CD4-positive, alpha-beta T cell (primary cell): ENCODE measurements at places on chromosomes 11 and 22.

- DNase-seq = no peak
Measured at GRCh38 chr11:114074546-114075343, 15.2 kb downstream of the ZBTB16 start.

DNA sequence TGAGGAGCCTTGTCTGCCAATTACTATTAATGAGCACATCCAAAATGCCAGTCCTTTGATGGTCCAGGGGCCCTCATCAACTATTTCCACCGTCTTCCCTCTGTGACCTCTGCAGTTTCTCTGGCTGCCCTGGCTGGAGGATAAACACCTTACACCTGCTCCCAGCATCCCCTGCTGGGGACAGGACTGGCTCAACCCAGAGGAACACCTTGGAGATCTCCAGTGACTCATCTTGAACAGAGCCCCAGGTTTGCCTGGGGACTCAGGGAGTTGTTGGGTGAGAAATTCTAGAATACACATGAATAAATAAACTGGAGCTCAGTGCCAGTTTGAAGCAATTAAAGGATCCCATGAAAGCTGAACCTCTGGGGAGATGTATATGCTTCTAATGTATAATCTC lies 24.0 kb upstream of the ELF5 start:
- DNase-seq = no peak

DNA sequence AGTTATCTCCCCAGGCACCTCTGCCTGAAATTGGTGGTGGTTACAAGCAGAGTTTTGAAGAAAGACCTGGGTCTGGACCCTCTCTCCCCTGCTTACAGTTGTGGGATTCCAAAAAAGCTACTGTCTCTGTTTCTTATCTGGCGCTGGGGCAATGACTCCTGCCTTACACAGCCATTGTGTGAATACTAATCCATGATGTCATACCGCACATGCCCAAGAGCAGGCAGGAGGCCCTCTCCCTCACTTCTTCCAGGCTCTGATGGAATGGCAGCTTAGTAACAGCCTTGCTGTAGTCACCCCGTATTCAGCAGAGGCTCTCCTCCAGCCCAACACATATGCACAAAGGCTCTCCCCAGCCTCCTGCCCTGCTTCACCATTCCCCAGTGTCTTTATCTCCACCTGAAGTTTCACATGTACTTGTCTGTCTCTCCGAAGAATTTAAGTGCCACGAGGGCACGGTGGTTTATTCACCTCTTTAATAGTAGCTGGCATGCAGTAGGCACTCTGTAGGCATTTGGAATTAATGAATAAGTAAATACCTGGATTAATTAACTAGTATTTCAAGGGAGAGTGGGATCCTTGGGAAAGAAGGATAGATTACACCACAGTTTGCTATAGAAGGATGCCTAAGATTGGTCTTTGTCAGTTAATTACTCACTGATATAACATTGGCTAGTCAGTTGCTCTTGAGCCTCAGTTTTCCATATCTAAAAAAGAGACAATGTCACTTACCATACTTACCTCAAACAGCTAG lies 165.6 kb downstream of the ETS1 start:
- DNase-seq = no peak

- no peak for DNase-seq
Measured at GRCh38 chr11:104005234-104005855, 31.1 kb upstream of the DDI1 start.

GRCh38 chr11:33006010-33006409 lies 9.7 kb upstream of the DEPDC7 start:
- DNase-seq = no peak

- no peak for DNase-seq
Measured at GRCh38 chr11:11213117-11213516, 139.9 kb downstream of the CSNK2A3 start.

GRCh38 chr22:27990451-27990840 lies 71.4 kb upstream of the PITPNB start:
- no peak for DNase-seq

DNA sequence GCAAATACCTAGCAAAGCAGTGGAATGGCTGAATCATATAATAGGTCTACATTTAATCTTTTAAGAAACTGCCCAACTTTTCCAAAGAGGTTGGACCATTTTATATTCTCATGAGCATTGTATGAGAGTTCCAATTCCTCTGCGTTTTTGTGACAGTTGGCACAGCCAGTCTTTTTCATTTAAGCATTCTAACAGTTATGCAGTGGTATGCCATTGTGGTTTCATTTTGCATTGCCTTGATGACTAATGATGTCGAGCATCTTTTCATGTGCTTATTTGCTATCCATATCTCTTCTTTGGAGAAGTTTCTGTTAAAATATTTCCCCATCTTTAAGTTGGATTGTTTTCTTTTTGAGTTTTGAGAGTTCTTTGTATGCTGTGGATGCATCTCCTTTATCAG lies 38.7 kb downstream of the EIF3F start:
- DNase-seq = no peak

DNA sequence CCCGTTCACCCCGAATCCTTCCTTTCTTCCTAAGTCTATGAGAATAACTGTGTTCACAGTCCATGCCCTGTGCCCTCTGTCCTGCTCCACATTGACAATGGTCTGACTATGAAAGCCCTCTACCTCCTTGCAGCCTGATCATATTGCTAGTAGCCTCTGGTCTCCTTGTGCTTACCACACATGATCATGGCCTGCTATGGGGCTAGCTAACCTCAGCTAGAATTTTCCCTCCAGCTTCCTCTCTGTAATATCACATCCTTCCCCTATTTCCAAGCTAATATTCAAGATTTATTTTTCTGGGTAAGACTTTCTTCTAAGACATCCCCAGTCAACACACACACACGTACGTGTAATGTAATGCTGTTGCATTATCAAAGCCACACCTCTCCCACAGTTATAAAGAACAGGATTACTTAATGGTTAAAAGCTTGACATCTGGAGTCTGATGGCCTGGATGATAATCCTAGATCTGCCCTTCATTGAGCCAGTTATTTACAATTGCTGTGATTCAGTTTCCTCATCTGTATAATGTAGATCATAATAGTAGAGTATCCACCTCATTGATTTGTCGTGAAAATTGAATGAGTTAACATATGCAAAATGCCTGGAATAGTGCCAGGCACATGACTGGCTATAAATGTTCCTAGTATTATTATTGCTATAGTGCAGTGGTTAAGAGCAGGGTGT lies 214.4 kb upstream of the BLID start:
- no peak for DNase-seq
